NCI-H187 (cell line): ENCODE measurements at places on chromosomes 3 and 15.

DNA sequence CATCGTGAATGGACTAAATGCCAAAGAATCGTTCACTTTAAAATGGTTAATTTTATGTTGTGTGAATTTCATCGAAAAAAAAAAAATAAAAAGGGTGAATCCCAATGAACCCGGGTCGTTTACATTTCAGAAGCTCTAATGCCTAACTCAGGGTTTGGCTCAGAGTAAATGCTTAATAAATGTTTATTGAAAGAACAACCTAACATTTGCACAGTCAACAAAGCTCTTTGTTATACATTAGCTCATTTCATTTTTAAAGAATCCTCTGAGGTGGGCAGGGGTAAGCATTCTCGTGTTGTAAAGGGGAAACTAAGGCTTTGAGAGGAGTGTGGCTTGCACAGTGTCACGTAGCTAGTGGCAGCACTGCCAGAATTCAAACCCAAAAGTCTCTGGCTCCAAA lies 109.5 kb downstream of the RPLP1 start:
- DNase-seq = no peak

DNA sequence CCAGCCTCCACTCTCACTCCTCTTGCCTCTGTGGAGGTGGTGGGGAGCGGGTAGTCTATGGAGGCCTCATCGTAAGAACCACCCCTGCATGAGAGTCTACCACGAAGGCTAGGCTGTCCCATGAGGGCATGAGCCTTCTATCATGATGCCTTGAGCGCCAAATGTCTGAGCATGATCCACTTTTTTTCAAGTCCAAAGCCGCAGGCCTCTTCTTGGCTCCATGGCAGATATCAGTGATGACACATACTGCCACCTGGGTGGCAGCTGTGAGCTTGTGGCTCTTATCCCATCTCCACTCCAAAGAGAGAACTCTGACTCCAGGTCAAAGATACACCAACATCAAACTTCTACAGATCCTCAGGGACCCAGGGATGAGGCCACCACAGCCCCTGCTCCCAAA lies 13.5 kb downstream of the POC1A start:
- no peak for DNase-seq

DNA sequence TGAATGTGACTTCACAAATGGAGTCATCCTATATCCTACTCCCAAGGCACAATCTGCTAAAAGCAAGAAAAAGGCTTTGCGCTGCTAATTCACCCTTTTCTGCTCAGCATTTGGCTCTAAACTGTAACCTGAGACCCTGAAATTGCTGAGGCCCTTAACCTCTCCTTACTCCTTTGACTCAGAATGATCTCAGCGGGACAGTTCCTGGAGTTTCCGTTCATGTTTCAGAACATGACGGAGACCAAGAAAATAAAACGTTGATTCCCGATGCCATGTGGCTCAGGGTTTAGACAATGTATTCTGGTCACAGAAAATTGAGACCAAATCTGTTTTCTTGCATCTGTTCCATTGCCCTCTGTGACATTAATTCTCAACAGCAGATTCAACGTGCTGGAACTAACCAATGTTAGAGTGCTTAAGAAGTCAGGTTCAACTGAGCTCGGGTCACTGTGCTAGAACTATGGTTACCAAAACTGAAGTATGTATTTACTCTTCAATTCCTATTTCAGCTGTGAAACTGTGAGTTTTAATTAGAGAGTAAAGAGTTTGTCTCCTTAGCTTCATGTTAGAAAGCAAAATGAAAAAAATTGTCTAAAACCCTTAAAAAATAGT lies 45.4 kb upstream of the TMC3 start:
- no peak for DNase-seq

DNA sequence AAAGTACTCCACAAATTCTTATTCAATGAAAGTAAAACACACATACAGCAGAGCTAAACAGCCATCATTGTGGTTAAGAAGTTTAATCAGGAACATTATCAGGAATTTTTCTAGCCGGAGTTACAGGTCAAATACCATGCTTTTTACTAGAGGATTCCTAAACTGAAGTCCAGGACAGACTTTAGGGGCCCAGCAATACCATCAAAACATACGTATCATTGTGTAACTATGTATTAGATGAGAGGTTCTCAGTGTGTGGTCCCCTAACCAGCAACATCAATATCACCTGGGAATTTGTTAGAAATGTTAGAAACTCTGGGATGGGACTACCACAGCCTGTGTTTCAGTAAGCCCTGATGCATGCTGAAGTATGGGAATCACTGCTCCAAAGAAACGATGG lies 404.2 kb upstream of the IL12A start:
- no peak for DNase-seq
